ENCODE measurements at places on chromosomes 11 and 22.

- DNase-seq: no peak
Measured at GRCh38 chr11:67308031-67308866, 4.9 kb downstream of the SSH3 start.

DNA sequence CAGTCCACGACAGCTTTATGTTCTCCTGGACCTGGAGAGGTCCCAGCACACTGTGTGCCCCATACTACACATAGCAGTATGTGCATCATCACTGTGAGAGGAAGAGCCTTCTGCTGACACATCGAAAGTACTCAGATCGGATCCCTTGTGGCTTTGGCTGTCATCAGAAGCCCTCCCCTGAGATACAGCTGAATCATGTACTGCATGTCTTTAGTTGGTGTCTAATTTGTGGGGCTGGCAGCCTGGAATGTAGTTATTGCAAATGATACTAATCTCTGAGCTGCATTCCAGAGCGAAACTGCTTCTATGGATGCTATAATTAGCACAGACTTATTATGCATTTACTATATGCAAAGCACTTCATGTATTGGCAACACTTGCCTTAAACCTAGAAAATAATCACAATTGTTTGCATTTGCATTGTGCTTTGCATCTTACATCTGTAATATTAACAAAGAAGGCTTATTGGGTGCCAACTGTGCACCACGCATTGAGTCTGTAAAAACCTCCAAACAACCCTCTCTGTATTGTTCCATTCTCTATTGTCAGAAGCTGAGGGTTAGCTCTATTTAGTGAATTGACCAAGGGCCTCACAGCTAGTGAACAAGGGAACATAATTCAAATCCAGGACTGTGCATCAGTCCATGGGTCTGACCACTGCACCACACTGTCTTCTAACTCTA, 89.2 kb upstream of the CRTAM start:
- DNase-seq: peak; percentile 32

DNA sequence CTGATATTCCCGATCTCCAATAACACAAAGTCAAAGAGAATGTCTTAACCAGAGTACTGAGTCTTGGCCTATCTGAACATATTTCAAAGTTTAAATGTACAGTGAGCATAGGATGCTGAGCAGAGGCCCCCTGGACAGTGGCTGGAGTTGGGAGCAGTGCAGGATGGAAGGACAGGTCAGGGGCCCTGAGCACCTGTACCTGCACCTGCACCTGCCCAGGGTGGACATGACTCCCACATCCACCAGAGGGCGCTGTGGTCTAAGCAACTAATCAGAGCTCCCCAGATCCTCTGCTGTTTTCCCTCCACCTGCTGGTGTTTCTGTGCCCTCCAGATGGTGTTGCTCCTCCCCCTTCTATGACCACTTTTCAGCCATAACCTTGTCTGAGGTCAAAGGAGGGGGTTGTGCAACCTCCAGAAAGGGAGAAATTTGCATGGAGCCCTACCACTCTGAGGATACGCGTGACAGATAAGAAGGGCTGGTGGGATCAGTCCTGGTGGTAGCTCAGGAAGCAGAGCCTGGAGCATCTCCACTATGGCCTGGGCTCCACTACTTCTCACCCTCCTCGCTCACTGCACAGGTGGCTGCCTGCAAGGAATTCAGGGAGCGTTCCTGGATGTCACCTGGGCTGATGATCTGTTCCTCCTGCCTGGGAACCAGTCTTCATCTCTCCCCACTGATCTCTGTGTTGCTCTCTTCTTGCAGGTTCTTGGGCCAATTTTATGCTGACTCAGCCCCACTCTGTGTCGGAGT, 49.1 kb upstream of the VPREB1 start:
- DNase-seq: peak; percentile 75

DNA sequence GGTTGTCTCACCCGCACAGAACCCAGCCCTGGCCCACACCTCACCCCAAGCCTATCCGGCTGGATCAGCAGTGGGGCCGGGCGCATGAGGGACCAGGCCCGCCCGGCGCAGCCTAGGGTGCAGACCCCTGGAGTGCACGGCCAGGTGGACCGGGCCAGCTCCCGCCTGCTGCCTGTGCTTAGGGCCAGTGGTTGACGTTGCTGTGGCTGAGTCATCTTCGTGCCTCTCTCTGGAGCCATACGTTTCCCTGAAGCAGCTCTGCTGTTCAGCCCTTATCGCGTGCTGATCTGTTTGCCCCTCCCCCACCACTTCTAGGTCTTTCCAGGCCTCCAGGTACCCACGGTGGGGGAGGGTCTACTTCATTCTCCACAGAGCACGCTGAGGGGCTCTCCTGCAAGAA, 39.5 kb downstream of the CDKN1C start:
- DNase-seq: no peak

DNA sequence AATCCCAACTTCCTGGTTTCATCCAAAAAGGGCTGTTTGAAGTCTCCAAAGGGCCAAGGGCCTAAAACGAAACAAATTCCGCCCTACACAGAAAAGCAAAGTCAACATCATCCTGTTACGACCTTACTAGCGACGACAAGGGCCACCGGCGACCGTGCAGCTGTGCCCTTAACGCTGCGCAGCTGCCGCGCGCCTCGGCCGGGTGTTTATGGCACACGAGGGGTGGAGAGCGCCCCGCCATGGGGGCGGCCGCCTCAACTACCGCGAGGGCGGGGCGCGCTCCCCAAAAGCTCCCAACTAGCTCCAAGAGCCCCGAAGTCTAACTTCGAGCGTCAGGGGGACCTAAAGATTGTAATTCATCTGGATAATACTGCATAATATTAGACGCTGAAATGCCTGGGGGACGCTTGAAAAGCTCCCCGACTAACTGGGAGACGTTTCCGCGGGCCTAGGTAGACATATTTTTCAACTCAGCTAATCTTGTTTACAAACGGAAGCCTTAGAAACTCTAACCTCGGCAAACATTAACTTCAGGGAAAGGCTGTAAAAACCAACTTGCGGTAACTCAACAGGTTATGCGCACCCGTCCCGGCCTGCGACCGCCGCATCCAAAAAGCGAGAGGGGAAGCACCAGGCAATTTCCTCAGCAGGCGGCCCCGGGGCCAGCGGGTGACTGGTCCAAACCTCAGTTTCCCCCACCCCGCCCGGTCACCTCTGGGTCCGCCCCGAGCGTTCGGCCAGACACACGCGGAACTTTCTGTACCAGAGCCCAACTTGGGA, 694 bp downstream of the TMEM123 start:
- DNase-seq: peak; percentile 66

GRCh38 chr11:63945477-63946163, 6.8 kb downstream of the NAA40 start:
- peak; percentile 20 for DNase-seq

GRCh38 chr11:61950035-61950547, at the start of gene BEST1:
BEST1 (plus strand) TSS chr11:61950351; CDS start chr11:61951807, 1,456 bp downstream.
- no peak for DNase-seq

GRCh38 chr11:110141812-110142211, 48.6 kb downstream of the ZC3H12C start:
- DNase-seq: no peak

DNA sequence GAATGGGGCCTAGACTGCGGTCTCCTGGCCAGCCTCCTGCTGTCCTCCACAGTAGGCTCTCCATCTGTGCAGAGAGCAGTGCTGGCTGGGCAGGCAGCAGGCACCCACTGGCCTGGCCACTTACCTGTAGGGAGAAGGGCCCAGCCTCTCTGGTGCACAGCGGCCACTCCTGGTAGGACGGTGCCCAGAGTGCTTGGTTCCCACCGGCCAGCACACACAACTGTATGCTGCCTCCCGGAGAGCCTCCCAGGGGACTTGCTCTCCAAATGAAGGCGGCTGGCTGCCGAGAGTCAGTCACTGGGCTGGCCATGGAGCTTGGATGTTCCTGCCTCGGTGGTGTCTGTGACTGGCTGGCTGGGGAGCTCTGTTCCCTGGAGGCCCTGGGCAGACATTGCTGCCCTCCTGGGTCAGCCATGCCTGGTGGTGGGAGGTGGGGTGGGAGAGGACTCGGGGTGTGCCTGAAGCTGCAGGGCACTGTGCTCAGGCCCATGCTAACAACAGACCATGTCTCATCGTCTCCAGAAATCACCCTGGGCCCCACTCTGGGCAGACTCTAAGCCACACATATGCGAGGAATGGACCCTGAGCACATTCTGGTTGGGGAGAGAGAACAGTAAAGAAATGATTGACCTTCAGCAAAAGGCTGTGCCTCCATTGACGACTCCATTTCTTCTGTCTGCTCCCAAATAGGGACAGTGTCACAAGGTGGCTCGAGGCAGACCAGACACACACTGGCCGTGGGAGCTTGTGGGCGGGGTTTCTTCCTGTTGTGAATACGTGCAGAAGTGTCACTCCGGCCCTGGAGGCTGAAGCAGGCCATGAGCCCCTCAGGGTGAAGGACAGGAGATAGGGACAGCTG, 350.8 kb downstream of the TBC1D22A start:
- no peak for DNase-seq

GRCh38 chr11:101944923-101945322, 28.6 kb upstream of the ANGPTL5 start:
- DNase-seq: no peak

DNA sequence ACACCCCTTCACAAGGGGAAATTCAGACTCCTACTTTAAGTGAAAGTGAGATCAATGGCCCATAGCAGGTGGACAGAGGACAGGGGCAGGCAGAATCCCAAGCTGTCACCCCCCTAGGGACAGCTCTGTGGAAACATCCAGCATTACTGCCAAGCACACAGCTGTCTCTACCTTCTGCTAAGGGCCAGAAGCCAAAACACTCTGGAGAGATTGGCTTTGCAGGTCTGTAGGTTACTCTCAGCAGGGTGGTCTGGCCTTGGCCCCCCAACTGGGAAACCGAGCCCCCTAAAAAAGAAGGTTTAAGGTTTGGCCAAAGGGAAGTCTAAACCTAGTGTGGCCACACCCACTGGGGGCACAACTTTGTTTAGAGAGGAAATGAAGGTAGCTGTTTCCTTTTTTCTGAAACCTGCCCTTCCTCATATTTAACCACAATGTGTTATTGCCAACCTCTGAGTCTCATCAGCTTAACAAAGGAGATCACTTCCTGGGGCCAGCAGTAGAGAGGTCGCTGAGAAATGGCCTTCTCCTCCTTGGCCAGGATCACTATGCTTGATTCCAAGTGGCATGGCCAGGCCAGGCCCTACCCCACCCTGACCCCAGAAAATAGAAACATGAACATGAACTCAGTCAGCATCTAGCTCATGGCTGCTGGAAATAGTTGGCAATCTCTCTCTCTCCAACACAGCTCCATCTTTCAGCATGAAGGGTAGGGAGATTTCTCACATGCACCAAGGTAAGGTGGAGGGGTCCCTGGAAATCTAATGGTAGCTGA, 25.9 kb upstream of the SCARF2 start:
- DNase-seq: no peak

DNA sequence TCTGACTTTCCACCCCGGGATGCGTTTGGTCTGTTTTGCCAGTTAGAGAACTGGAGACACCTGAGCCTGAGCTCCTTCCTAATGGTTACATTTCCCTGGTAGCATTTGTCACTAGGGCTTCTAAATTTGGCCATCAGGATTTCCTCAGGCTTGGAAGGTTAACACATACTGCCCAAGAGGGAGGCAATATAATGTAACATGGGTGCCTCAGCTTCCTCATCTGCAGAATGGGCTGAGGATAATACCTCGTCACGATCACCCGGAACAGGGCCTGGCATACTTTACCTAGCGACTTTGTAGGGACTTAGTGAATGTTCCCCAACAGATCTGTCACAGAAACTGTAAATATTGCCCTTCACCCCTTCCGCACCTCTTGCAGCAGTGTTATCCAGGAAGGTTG, 11.3 kb downstream of the IL17RA start:
- no peak for DNase-seq

DNA sequence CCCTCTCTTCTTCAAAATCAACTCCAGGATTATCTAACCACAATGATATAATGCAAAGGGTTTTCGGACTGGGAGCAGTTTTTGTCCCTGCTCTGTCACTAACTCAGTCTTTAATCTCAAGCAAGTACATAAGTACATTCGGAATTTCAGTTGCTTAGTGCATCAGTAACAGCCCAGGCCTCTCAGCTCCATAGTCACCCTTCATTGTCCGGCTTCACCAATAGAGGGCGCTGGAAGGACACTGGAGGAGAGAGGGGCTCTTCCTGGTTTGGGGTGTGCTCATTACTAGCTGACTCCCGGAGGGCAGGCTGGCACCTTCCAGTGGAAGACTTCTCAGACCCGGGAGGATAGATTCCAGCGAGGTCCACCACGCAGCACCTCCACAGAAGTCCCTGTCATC, 90.4 kb upstream of the PDGFD start:
- peak; percentile 1 for DNase-seq

DNA sequence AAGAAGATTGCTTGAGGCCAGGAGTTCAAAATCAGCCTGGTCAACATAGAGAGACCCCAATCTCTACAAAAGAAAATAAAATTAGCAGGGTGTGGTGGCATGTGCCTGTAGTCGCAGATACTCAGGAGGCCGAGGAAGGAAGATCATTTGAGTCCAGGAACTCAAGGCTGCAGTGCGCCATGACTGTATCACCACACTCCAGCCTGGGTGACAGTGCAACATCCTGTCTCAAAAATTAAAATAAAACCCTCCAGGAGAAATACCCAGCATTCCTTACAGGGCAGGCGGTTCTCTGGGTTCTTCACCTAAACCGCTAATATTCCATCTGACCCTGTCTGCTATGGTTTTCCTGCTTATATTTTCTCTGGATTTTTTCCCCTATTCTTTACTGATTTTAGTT, 13.5 kb downstream of the TCF20 start:
- no peak for DNase-seq

GRCh38 chr11:124602193-124602592, 9.0 kb upstream of the PANX3 start:
- no peak for DNase-seq

DNA sequence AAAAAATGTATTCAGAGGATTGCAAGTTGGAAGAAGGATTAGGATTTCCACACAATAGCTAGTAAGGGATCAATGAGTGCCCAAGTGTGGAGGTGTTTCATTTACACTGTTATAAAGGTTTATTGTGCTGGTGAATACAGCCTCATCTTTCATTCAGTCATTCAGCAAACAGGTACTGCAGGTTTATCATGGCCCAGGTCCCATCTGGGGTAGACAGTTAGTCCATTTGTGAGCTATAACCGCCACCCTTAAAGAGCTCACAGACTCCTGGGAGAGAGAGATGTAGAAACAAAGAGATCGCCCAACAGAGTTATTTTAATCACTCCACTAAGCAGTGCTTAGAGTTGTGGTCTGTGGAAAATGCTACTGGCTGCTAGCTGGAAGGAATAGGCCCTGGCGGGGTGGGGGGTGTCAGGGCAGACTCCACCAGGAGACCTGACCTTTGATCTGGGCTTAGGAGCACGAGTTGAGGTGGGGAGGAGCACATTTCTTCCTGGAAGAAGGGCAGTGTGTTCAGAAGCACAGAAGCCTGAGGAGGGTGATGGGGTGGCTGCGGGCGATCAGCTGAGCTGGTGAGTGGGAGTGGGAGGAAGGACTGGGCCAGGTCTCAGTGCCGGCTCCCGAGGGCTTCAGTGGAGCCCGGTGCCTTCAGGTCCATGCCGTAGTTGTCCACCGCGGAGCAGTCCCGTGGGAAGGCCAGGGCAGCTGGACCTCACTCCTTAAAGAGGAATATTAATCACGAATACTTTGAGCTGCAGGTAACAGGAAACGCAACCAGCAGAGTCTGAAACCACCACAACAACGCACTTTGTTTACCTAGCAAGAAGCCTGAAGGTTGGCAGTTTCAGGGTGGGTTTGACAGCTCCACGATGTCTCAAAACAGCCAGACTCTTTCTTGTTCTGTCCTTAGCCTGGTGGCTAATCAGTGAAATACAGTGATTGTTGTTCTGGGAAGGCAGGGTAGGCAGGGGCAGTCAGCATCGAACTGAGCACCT, 11.2 kb downstream of the TOM1 start:
- DNase-seq: no peak

- no peak for DNase-seq
Measured at GRCh38 chr22:37171662-37172061, 16.4 kb downstream of the C1QTNF6 start.
